Activated B cell treated with CpG ODN at 0.5 μM for 24 hours (primary cell): ENCODE measurements at places on chromosomes 13 and 19. TPM values are rescaled to one million over a fixed set of nuclear protein-coding genes. Genes with fewer than 3 reads are reported as not detected.
A peak's percentile ranks its signal among the peaks of the same experiment; 100 is the strongest.

Gene ZNF541
- not detected in 2 replicates for total RNA-seq

Gene DYRK1B
- 16.9 and 17.2 TPM in 2 replicates for total RNA-seq

Gene FREM2
- not detected in 2 replicates for total RNA-seq

Gene GJB2
- total RNA-seq = not detected in 2 replicates

Gene FCAR
- total RNA-seq = 0.20 TPM in 1 of 2 replicates, not detected in the other

Gene ZNF493
- 45.0 and 52.7 TPM in 2 replicates for total RNA-seq

Gene F10
- total RNA-seq = not detected in 2 replicates

- no peak for DNase-seq
- H3K36me3 ChIP-seq = no peaks in the 10 kb centered on the region
- H3K4me1 ChIP-seq = peaks cover 2% of the 10 kb centered on the region
- H3K27me3 ChIP-seq = peaks cover 22% of the 10 kb centered on the region
- H3K27ac ChIP-seq = no peak overlapping the region
These were observed 17.2 kb downstream of the FGF9 start for GRCh38 chr13:21688056-21688455.

GRCh38 chr13:22800526-22801401, 380.0 kb upstream of the SGCG start:
- no peaks in the 10 kb centered on the region for H3K27me3 ChIP-seq
- no peaks in the 10 kb centered on the region for H3K4me1 ChIP-seq
- H3K4me3 ChIP-seq = no peak overlapping the region
- DNase-seq = no peak
- H3K36me3 ChIP-seq = no peaks in the 10 kb centered on the region
- H3K27ac ChIP-seq = no peak overlapping the region

DNA sequence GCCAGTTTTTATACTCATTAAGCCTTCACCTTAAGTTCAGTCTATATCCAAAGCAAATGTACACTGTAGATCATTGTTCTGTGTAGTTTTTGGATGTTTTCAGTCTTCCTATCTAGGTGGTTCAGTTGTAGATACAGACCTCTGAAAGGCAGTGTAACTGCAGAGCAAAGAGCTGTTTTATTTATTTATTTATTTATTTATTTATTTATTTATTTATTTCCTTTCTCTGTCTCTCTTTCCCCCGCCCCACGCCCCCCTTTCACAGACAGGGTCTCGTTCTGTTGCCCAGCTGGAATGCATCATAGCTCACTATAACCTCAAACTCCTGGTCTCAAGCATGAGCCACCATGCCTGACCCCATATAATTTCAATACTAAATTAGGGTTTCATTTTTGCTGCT, 281.8 kb upstream of the KLHL1 start:
- H3K27ac ChIP-seq = no peak overlapping the region
- no peaks in the 10 kb centered on the region for H3K4me1 ChIP-seq
- H3K36me3 ChIP-seq = no peaks in the 10 kb centered on the region
- no peak for DNase-seq
- H3K27me3 ChIP-seq = no peaks in the 10 kb centered on the region

GRCh38 chr13:97843189-97843588, 110.3 kb upstream of the IPO5 start:
- H3K27ac ChIP-seq = no peak overlapping the region
- DNase-seq = no peak
- peaks cover 6% of the 10 kb centered on the region for H3K27me3 ChIP-seq
- no peaks in the 10 kb centered on the region for H3K36me3 ChIP-seq
- H3K4me3 ChIP-seq = no peak overlapping the region
- H3K4me1 ChIP-seq = no peaks in the 10 kb centered on the region

DNA sequence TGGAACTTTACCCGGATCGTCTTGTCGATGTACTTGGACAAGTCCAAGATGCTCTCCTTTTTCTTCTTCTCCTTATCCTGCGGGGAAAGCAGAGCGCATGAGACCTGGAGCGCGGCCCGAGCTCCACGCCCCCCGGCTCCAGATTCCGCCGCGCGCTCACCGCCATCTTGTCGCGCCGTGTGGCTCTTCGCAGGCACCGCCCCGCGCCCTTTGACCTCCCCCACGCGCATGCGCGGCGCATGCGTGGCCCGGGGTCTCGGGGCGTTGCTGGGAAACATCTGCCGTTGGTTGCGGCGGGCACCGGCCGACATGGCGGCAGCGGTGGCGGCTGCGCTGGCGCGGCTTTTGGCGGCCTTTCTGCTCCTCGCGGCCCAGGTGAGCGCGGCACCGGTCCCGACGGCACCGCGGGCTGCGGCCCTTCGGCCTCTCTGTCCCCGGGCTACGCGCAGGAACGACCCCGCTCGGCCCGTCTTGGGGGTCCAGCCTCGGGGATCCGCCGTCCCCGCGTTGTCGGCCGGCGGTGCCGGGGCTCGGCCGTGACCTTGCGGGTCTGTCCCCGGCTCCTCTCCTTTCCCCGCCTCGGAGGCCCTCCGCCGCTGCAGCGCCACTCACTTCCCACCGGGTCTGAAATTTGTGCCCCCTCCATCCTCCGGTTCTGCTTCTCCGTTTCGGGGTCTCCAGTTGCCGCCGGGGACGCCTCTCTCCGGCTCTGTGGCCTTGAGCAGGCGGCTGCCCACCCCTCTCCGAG, at the start of the genes LSM7 and SPPL2B:
Gene LSM7, minus strand, starts transcription at position 186 of the 748 bp plus-strand sequence. Its CDS starts 20 bp downstream, at position 166.
Gene SPPL2B, plus strand, starts transcription at position 284 of the 748 bp plus-strand sequence. Its CDS starts 26 bp downstream, at position 310.
- H3K27me3 ChIP-seq = no peaks in the 10 kb centered on the region
- H3K27ac ChIP-seq = peak within 1 kb of the TSS; percentile 99
- peaks cover 39% of the 10 kb centered on the region for H3K36me3 ChIP-seq
- peak; percentile 97 for DNase-seq
- peak within 1 kb of the TSS; percentile 100 for H3K4me3 ChIP-seq
- H3K4me1 ChIP-seq = peaks cover 86% of the 10 kb centered on the region

- no peak overlapping the region for H3K27ac ChIP-seq
- no peak overlapping the region for H3K4me3 ChIP-seq
- H3K4me1 ChIP-seq = no peaks in the 10 kb centered on the region
These were observed 67.0 kb upstream of the SERP2 start for GRCh38 chr13:44306371-44307192.

DNA sequence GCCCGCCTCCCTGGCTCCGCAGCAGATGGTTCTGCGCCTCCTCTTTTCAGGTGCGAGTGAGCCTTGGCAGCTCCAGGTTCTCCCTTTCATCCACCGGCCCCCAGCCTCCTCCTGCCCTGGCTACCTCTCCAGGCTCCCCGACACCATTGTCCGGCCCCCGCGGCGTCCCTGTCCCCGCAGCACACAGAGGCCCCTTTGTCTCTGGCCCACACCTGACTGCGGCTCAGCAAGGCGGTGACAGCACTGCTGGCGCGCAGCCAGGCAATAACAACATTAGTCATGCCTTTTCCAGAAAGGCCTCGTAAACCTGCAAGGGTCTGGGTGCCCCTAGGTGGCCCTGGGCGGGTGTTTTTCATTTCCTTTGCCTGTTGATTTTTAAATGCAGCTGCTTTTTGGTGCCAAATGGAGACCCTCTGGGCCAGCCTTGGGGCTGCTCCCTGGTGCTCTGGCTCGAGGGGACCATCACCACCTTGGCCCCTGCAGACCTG, 73.2 kb upstream of the MEDAG start:
- no peak for DNase-seq
- no peaks in the 10 kb centered on the region for H3K36me3 ChIP-seq
- no peak overlapping the region for H3K4me3 ChIP-seq
- no peak overlapping the region for H3K27ac ChIP-seq
- H3K27me3 ChIP-seq = peaks cover 32% of the 10 kb centered on the region

DNA sequence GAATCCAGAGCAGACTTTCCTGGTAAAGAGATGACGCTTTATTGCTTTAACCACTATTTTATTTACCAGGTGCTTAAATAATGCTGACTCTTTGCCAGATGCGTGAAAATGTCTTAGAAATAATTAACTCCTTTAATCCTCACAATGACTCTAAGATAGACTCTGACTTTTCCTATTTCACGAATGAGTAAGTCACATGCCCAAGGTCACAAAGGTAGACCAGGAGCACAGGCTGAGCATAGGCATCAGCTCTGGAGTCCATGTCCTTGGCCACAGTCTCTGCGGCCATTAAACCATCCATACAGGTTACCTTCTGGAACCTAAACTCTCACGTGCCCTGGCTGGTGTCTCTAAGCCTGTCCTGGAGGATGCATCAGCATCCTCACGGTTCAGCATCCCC, 87.3 kb downstream of the ERCC5 start:
- no peak overlapping the region for H3K4me3 ChIP-seq
- H3K27ac ChIP-seq = no peak overlapping the region
- no peaks in the 10 kb centered on the region for H3K36me3 ChIP-seq
- peaks cover 12% of the 10 kb centered on the region for H3K4me1 ChIP-seq

DNA sequence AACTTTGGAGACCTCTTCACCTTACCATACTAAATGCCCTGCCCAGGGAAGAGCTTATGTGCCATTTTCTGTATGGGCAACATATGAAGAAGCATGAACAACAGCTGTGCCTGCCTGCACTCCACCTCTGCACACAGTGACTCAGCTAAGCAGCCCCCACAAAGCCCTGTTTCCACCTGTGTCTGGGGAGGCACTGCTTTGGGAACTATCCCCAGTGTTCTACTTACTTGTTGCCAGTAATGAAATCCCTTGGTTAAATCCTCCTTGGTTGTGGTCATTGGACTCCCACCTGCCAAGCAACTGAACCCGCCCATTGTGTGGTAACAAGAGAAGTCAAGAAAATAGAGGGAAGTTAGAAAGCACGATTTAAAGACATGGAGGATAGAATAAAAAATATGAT, 84.6 kb downstream of the NALCN start:
- no peak for DNase-seq
- H3K36me3 ChIP-seq = no peaks in the 10 kb centered on the region
- H3K27me3 ChIP-seq = no peaks in the 10 kb centered on the region
- no peak overlapping the region for H3K4me3 ChIP-seq
- H3K4me1 ChIP-seq = no peaks in the 10 kb centered on the region

DNA sequence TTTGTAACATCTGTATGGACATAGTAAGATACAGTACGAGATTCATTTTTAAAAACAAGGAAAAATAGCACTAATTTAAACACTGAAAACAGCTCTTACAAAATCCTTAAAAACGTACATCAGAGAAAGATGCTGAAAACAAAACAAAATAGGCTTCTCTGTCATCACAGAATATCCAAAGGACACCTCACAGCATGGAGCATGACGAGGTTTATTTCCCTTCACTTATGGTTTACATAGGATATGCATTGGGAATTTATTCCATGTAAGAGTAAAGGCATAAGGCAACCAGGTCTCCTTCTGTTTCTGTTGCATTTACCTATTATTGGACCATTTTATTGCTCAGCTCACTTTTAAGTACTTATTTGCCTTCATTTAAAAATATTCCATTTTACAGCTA, 3.0 kb downstream of the KCTD12 start:
- H3K36me3 ChIP-seq = peaks cover 2% of the 10 kb centered on the region
- H3K27ac ChIP-seq = no peak overlapping the region
- DNase-seq = no peak
- no peaks in the 10 kb centered on the region for H3K27me3 ChIP-seq
- H3K4me1 ChIP-seq = peaks cover 37% of the 10 kb centered on the region
- no peak overlapping the region for H3K4me3 ChIP-seq

- H3K4me3 ChIP-seq = no peak overlapping the region
- no peaks in the 10 kb centered on the region for H3K36me3 ChIP-seq
- no peak for DNase-seq
- no peak overlapping the region for H3K27ac ChIP-seq
These were observed 141.2 kb downstream of the FLT1 start for GRCh38 chr13:28353679-28354078.

DNA sequence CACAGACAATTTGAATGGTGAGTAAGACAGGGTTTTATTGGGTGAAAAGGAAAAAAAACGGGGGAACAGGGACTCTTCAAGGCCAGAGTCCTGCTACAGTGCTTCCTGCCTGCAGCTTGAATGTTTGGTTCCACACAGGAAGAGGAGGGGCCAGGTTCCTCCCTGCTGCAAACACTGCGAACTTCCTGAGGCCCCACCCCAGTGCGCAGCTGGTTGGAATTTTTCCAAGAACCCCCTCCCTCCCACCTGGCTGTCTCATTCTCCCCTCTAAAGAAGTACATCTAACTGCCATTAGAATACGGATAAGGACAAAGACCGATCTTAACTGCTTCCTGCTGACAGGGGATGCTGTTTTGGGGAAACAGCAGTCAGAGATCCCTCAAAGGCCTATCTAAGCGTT, 184.9 kb downstream of the GGACT start:
- peaks cover 41% of the 10 kb centered on the region for H3K36me3 ChIP-seq
- no peaks in the 10 kb centered on the region for H3K27me3 ChIP-seq
- H3K4me1 ChIP-seq = no peaks in the 10 kb centered on the region
- H3K4me3 ChIP-seq = no peak overlapping the region
- H3K27ac ChIP-seq = no peak overlapping the region
- DNase-seq = no peak

- DNase-seq = no peak
- H3K4me1 ChIP-seq = peaks cover 26% of the 10 kb centered on the region
- H3K36me3 ChIP-seq = no peaks in the 10 kb centered on the region
- H3K27ac ChIP-seq = peak overlapping the region; percentile 56
- no peaks in the 10 kb centered on the region for H3K27me3 ChIP-seq
These were observed 2.2 kb downstream of the ABCC4 start for GRCh38 chr13:95298971-95299621.

DNA sequence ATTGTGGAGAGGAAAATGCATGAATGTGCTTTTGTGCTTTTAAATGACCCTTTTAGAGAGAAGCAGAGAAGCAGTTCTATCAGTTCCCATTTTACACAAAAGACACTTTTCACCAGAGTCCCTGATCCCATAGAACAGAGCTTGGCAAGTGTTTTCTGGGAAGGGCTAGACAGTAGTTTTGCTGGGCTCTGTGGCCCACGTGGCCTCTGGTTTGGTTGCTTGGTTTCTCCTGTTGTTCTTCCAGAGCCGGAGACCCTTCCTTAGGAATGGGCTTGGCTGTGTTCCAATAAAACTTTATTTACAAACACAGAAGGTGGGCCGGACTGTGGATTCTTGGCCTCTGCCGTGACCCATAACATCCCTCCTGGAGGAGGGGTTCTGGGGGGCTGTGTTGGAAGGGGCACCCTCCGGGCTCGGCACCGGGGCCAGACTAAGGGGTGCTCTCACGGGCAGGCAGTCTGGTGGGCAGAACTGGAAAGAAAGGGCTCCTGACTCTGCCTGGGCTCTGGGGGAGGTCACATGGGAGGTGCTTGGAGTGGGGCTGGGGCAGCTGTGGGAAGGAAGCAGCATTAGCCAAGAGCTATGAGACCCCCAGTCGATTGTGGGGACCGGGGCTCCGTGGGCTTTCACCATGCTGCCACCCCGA, 3.2 kb downstream of the SPPL2B start:
- peak overlapping the region; percentile 97 for H3K27ac ChIP-seq
- peaks cover 75% of the 10 kb centered on the region for H3K4me1 ChIP-seq
- peaks cover 25% of the 10 kb centered on the region for H3K36me3 ChIP-seq
- peak overlapping the region; percentile 78 for H3K4me3 ChIP-seq
- H3K27me3 ChIP-seq = no peaks in the 10 kb centered on the region

- no peaks in the 10 kb centered on the region for H3K27me3 ChIP-seq
- no peaks in the 10 kb centered on the region for H3K36me3 ChIP-seq
- no peak overlapping the region for H3K27ac ChIP-seq
These were observed 884.3 kb upstream of the PCDH20 start for GRCh38 chr13:62299988-62300387.

DNA sequence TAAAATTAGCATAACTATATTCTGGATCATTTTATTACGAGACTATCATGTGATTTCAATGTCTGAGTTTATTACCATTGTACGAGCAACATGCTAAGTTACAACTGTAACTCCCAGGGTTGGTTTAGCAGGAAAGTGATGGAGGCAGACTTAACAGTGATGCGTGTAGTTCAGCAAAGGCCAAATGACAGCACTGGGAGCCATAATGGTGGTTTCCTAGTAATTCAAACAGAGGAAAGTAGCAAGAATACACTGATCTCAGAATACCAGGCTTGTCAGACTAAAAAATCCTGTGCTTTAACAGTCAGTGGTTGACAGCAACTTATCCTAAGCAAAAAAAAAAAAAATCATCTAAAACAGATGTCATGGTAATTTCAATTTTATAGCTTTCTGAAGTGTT, 229.6 kb downstream of the KLF12 start:
- H3K27ac ChIP-seq = no peak overlapping the region
- DNase-seq = no peak
- H3K27me3 ChIP-seq = no peaks in the 10 kb centered on the region
- H3K4me1 ChIP-seq = peaks cover 30% of the 10 kb centered on the region
- peaks cover 2% of the 10 kb centered on the region for H3K36me3 ChIP-seq
- H3K4me3 ChIP-seq = no peak overlapping the region
